ENCODE measurements at places on chromosomes 1 and 21. TPM values are rescaled to one million over a fixed set of nuclear protein-coding genes. Genes with fewer than 3 reads are reported as not detected.

EPHB2 gene
- 60.3 TPM for total RNA-seq

UBE2U gene
- not detected for total RNA-seq

PLCH2 gene
- 0.59 TPM for total RNA-seq

TRABD2B gene
- total RNA-seq, result 0.49 TPM

BARHL2 gene
- total RNA-seq, result not detected

LIPI gene
- not detected for total RNA-seq

- DNase-seq, result no peak
- H3K36me3 ChIP-seq, result peaks cover 12% of the 10 kb centered on the region
- no peaks in the 10 kb centered on the region for H3K27me3 ChIP-seq
- H3K27ac ChIP-seq, result no peak overlapping the region
These were observed 30.7 kb upstream of the ACTRT2 start for GRCh38 chr1:2990376-2991115.

GRCh38 chr1:31793086-31793485 is 22.7 kb downstream of the SPOCD1 start:
- H3K36me3 ChIP-seq, result no peaks in the 10 kb centered on the region
- H3K4me3 ChIP-seq, result no peak overlapping the region
- no peak for DNase-seq

DNA sequence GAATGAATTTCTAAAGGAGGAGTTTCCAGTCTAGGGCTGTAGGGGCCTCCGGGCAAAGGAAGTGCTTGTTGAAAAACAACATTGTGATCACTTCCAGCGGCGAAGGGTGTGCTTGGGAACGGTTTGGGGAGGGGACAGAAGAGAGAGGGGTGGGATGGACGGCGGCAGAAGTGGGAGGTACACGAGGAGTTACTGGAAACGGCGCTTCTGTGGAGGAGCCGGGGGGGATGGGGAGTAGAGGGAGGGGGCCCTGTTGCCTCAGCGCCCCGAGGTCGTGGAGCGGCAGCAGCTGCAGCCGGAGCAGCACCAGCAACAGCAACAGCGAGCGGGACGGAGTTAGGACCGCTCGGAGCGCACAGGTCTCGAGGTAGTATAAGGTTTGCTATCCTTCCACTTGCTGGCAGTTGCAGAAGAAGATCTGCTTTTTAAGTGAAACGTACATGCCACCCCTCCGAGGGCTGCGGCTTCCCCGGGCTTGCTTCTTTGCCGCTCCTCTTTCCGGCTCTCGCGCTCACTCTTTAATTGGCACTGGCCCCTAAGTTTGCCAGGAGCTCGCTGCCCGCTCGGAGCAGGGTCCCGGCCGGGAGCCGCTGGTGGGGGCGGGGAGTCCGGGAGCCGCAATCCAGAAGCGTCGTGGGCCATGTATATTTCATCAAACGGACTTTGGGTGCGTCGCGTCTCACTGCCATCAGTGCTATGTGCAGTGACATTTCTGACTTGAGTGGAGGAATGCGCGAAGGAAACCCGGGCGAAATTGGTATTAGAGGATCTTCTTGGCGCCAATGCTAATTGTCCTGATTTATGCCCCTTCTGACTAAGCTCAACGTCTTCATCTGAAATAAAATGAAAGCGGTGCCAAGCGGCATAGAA is 771 bp upstream of the NTNG1 start:
- peaks cover 79% of the 10 kb centered on the region for H3K27me3 ChIP-seq
- peak overlapping the region; percentile 95 for H3K4me3 ChIP-seq
- H3K36me3 ChIP-seq, result no peaks in the 10 kb centered on the region
- H3K4me1 ChIP-seq, result peaks cover 17% of the 10 kb centered on the region
- H3K27ac ChIP-seq, result no peak overlapping the region

All from neural crest cell (in vitro differentiated cells).